ENCODE measurements at places on chromosomes 7 and 10. TPM values are rescaled to one million over a fixed set of nuclear protein-coding genes. Genes with fewer than 3 reads are reported as not detected.

GRCh38 chr10:1449021-1449420 is 288.3 kb downstream of the ADARB2 start:
- H3K4me1 ChIP-seq: peaks cover 7% of the 10 kb centered on the region
- no peak overlapping the region for H3K4me3 ChIP-seq
- no peak overlapping the region for H3K27ac ChIP-seq

MUC12 gene
- 3.8 TPM for total RNA-seq

PSD gene
- total RNA-seq: 4.0 TPM

ACTL6B gene
- total RNA-seq: not detected

ZNF746 gene
- 12.9 TPM for total RNA-seq

VWDE gene
- total RNA-seq: 35.3 TPM

GRCh38 chr10:119502209-119502608 is 40.3 kb downstream of the RGS10 start:
- H3K4me3 ChIP-seq: no peak overlapping the region
- DNase-seq: no peak
- H3K4me1 ChIP-seq: no peaks in the 10 kb centered on the region
- H3K27me3 ChIP-seq: no peaks in the 10 kb centered on the region

DNA sequence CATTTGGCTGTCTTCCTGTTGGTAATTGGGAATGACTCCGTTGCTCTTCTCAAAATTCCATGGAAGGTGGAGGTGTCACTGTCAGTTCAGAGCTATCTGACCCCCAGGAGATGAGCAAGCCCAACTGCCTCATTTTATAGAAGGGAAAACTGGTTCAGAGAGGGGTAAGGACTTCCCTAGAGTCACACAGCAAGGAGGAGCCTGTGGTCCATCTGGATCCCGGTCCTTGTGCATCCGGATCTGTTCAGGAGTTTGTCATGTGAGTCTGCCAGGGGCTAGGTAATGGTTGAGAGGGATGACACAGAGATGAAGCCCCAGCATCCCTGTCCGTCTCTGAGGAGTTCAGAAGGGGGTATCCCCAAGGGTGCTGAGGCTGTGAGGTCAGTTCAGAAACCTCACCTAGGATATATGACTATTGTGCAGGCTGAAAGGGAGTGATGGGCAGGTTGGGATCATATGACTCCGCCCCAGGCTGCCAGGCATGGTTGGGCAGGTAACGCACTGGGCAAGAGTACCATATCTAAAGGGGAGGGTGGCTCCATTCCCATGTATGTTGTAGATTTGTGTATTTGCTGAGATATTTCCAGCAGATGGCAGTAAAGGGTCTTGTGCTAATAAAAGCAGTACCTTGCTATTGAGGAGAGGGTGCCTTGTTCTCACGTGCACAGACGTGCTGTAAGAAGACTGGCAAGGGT is 16.0 kb upstream of the SLC29A3 start:
- H3K27ac ChIP-seq: no peak overlapping the region
- H3K36me3 ChIP-seq: no peaks in the 10 kb centered on the region
- H3K4me1 ChIP-seq: no peaks in the 10 kb centered on the region
- DNase-seq: peak; percentile 83
- H3K27me3 ChIP-seq: no peaks in the 10 kb centered on the region

AVL9 gene
- 33.8 TPM for total RNA-seq

GRCh38 chr10:95536894-95537541 is 24.2 kb downstream of the SORBS1 start:
- H3K4me1 ChIP-seq: peaks cover 37% of the 10 kb centered on the region
- H3K27ac ChIP-seq: no peak overlapping the region
- no peak overlapping the region for H3K4me3 ChIP-seq
- H3K36me3 ChIP-seq: no peaks in the 10 kb centered on the region
- H3K27me3 ChIP-seq: no peaks in the 10 kb centered on the region
- DNase-seq: no peak

DNA sequence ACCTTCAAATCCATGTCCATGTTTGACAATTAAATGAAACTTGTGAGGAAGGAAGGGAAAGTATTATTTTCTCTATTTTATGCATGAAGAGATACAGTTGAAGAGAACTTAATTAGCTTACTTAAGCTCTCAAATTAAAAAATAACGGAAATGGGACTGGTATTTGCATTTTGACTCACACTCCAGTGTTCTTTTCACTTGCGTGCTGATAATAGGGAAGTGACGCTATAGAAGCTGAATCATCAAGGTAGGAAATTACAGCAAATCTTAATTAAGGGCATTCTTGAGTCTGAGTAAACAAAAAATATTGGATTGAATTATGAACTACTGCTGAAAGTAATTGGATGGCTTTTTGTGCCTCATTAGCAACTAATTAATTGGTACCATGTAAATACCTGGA is 44.0 kb upstream of the NPVF start:
- no peaks in the 10 kb centered on the region for H3K36me3 ChIP-seq
- no peak for DNase-seq
- no peaks in the 10 kb centered on the region for H3K27me3 ChIP-seq
- H3K27ac ChIP-seq: no peak overlapping the region
- H3K4me3 ChIP-seq: no peak overlapping the region
- H3K4me1 ChIP-seq: no peaks in the 10 kb centered on the region

DNA sequence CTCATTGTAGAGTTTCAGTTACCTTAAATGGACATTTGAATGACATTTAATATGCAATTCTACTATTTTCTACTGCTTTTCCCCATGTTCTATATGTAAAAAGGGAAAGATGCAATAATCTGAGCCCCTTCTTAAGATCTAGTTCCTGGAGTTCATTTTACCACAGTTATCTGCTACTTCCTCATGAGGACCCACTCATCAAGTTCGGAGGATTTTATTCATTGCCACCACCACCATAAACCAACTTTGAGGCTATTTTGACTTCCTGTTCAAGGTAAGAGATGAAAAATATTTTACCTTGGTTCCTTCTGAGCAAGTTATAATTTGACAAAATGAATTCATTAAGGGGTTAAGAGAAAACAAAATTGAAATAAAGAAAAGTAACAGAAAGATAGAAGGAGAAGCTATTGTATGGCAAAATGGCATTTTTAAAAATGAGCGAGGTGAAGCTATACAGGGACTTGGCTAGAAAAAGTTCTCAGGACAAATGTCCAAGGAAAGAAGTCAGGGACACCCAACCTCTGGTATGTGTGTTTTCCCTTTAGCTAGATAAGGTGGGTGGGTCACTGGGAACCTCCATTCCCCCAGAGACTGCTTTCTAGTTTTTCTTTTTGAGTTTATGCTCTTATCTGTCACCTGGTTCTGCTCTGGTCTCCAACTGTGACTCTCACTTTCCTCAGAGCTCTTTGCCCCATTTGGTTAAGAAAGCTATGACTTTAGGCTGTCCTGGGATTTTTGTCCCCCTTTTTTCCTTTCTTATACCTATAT is 14.9 kb upstream of the FAM3C start:
- no peaks in the 10 kb centered on the region for H3K36me3 ChIP-seq
- no peak overlapping the region for H3K27ac ChIP-seq
- no peak for DNase-seq
- no peak overlapping the region for H3K4me3 ChIP-seq

DNA sequence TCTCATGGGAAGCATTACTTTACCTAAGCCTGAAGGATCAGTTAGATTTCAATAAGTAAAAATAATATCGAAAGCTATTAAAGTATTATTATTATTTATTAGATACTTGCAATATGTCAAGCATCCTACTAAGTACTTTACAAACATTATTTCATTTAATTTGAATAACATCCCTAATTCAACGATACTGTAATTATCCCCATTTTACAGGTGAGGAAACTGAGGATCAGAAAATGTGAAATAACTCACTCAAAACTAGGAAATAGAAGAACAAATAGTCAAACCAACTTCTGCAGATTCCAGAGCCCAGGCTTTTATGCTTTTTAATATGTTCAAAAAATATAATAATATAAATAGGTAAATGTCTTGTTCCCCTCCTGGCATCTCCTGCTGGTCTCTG is 10.3 kb upstream of the PDCD4 start:
- H3K27me3 ChIP-seq: no peaks in the 10 kb centered on the region
- H3K36me3 ChIP-seq: no peaks in the 10 kb centered on the region
- DNase-seq: no peak
- H3K4me3 ChIP-seq: no peak overlapping the region
- no peaks in the 10 kb centered on the region for H3K4me1 ChIP-seq
- no peak overlapping the region for H3K27ac ChIP-seq

GRCh38 chr7:139232377-139232717 is 1.3 kb downstream of the UBN2 start:
- H3K4me1 ChIP-seq: peaks cover 22% of the 10 kb centered on the region
- H3K27me3 ChIP-seq: no peaks in the 10 kb centered on the region
- peak overlapping the region; percentile 92 for H3K4me3 ChIP-seq
- no peak for DNase-seq
- H3K36me3 ChIP-seq: no peaks in the 10 kb centered on the region
- H3K27ac ChIP-seq: no peak overlapping the region

GRCh38 chr7:154914308-154914995 is 88.5 kb downstream of the PAXIP1 start:
- H3K4me3 ChIP-seq: peak overlapping the region; percentile 56
- H3K36me3 ChIP-seq: no peaks in the 10 kb centered on the region
- DNase-seq: peak; percentile 49
- H3K27ac ChIP-seq: no peak overlapping the region

CHAT gene
- not detected for total RNA-seq

INMT gene
- total RNA-seq: 0.19 TPM

DNA sequence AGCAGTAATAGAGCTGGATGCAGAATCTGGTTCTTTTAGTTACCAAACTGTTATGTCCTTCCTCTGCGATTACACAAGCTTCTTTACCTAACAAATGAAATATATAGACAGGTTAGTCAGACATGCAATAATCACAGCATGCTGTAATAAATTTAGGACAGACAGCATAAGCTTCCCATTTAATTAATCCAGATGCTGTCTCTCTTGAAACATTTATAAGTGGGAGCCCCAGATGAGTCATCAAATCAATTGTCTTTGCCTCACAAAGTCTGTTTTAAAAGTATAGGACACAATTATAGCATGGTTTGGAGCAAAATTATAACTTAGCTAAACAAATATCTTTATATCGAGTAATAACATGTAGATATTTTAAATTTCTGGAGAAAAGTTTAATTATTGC is 1.6 kb downstream of the CDNF start:
- no peak overlapping the region for H3K27ac ChIP-seq
- no peak for DNase-seq
- H3K27me3 ChIP-seq: no peaks in the 10 kb centered on the region
- peaks cover 13% of the 10 kb centered on the region for H3K36me3 ChIP-seq
- H3K4me1 ChIP-seq: peaks cover 7% of the 10 kb centered on the region

- H3K4me3 ChIP-seq: no peak overlapping the region
- peaks cover 19% of the 10 kb centered on the region for H3K4me1 ChIP-seq
Observed at GRCh38 chr7:121102619-121103018, 114.1 kb downstream of the CPED1 start.

DNA sequence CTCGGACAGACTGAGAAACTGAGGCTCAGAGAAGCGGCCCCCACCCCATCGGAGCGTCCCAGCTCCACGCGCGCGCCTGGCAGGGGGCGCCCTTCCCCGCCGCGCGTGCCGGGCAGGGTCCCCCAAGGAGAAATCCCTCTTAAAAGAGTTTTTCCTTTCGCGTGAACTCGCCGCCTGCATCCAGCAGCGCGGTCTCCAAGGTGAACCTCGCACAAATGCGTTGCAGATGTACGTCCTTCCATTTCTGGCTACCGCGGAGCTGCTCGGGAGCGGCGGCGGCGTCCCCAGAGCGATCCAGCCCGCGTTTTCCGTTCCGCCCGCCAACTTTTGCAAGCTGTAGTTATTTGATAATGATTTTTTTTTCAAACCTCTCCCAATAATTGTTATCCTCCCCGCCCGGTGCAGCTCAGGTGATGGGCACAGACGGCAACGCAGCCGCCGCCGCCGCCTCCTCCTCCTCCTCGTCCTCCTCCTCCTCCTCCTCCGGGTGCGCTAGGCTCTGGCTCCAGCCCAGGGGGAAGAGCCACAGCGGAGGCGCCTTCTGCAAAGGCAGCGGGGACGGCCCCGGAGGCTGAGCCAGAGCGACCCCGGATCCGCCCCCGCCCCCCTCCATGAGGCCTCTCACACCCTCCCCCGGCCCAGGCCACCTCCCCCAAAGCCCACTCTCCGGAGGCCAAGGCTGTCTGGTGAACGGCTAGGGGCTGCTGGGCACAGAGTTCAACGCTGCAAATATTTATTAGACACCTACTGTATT is 74.0 kb upstream of the CUX1 start:
- no peaks in the 10 kb centered on the region for H3K36me3 ChIP-seq
- peak overlapping the region; percentile 96 for H3K27ac ChIP-seq
- DNase-seq: peak; percentile 85

DNA sequence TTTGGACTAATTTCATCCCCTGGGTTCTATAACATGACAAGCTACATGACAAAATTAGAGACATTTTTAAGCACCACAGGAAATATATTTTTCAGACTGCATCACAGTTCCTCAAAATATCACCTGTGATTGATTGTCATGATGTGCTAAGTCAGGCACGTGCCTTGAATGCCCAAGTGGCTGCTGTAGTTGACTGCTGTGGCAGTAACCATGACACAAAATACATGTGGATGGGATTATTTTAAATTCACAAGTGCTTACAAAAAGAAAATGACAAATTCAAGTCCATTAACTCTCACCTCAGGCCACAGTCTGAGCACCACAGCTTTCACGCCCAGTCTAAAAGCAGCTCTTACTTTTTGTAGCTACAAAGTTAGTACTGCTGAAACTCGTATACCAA is 45.5 kb downstream of the TNPO3 start:
- no peak for DNase-seq
- H3K27me3 ChIP-seq: no peaks in the 10 kb centered on the region
- H3K36me3 ChIP-seq: peaks cover 19% of the 10 kb centered on the region
- H3K4me3 ChIP-seq: no peak overlapping the region
- H3K27ac ChIP-seq: no peak overlapping the region

DNA sequence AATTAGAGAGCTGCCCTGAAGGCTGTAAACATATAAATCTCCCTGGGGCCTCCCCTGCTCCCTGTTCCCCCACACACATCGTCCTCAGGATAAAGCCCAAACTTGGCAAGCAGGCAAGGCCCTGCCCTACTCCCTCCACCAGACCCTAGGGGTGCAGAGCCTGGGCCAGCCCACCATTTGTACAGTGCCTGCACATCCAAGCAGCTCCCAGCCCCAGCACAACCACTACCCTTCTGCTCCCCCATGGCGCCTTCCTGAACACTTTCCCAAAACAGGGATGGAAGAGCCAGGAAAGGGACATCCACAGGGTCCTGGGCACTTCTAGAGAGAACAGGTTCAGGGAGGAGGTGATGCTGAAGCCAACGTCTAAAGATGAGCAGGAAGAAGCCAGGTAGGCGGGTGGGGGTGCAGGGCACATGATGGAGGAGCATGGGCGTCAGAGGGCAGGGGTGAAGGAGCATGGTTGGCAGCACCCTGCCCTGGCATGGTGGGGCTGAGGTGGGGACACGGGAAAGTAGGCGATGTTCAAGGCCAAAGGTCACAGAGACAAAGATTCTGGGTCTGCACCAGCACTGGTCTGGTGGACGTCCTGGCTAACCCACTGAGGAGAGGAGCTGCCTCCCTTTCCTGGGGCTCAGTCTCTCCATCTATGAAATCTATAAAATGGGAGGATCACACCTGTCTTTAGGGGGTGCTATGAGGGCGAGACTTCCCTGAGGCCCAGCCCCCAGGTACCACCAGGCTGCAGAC is 140.6 kb downstream of the ARHGAP22 start:
- H3K27ac ChIP-seq: no peak overlapping the region
- no peak for DNase-seq
- no peaks in the 10 kb centered on the region for H3K36me3 ChIP-seq
